GOT3 (cell line): ENCODE measurements at places on chromosomes 4 and X.

GRCh38 chr4:143352720-143353119, 16.0 kb downstream of the GAB1 start:
- no peak for DNase-seq

GRCh38 chr4:126708716-126709115, 924.0 kb upstream of the INTU start:
- no peak for DNase-seq

- DNase-seq, result no peak
Measured at GRCh38 chrX:64330284-64330683, 65.0 kb downstream of the MTMR8 start.

GRCh38 chr4:138851391-138852335, 163.9 kb upstream of the NOCT start:
- DNase-seq, result no peak

GRCh38 chrX:121886557-121886956, 839.1 kb downstream of the GLUD2 start:
- no peak for DNase-seq

GRCh38 chrX:34810364-34810763, 132.2 kb upstream of the FAM47B start:
- DNase-seq, result no peak

GRCh38 chr4:17794730-17795129, 13.3 kb upstream of the FAM184B start:
- no peak for DNase-seq

DNA sequence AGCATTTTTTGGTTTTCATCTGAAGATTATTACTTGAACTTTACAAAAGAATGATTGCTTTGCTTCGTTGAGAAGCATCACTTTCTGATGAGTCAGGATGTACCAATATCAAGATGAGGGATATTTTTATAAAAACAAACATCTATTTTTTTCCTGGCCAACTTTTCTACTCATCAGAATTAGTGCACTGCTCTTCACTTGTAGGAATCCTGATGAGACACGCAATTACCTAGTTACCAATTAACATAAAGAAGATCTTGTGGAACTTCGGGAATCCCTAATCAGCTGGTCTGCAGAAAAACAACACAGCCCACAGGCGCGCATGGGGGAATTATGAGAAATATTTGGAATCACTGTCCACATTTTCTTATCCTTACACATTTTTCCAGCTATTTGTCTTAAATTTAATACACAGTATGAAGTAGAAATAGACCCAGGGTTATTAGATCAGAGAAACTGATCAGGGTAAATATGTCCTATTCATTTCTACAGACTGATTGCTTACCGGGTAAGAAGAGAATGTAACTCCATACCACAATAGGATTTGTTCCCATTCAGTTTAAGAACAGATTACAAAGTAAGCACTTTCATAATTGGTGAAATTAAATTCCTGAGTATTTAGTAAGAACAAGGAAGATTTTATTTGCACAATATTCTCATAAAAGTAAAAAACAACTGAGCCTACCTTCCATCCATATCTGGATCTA, 50.9 kb downstream of the MFAP3L start:
- no peak for DNase-seq

DNA sequence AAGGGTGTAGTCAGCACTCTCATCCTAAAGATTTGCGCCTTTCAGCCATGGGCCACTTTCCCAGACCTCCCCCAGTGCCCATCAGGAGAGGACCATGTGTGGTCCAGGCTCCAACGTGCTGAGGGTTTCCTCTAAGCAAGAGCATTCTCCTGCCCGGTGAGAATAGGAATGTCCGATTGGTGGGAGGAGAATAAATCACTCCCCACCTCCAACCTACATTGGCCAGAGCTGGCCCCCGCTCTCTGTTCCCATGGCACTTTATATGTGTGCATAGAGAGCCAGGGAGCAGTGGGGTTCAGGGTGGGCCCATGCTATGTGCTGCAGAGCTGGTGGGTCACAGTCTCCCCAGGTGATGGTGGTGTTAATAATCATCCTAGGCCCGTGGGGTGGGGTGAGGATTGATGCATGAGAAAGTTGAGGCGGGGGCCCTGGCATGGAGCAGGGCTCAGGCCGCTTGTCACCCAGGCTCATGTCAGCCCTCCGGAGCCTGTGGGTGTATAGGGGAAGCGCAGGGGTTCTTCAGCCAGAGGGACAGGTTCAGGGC, 6.8 kb upstream of the SORCS2 start:
- no peak for DNase-seq

DNA sequence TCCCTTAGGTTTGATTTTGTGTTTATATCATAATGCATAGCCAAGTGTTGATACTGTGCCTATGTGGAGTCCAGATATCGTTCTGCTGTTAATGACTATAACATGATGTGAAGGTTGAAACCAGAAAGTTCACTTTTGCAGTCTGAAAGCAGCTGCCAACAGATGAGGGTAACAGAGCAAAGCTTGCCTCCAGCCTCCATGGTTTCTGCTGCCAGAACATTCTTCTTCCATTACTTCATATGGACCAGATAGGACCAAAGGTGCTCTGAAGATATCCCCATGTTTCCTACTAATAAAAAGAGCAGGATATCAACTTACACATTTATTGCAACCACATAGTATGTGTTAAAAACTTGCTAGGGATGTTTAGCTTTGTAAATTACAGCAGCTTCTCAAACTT, 394.1 kb downstream of the SPRY1 start:
- DNase-seq, result no peak

GRCh38 chr4:7747062-7747385, 192.6 kb downstream of the AFAP1 start:
- DNase-seq, result no peak

DNA sequence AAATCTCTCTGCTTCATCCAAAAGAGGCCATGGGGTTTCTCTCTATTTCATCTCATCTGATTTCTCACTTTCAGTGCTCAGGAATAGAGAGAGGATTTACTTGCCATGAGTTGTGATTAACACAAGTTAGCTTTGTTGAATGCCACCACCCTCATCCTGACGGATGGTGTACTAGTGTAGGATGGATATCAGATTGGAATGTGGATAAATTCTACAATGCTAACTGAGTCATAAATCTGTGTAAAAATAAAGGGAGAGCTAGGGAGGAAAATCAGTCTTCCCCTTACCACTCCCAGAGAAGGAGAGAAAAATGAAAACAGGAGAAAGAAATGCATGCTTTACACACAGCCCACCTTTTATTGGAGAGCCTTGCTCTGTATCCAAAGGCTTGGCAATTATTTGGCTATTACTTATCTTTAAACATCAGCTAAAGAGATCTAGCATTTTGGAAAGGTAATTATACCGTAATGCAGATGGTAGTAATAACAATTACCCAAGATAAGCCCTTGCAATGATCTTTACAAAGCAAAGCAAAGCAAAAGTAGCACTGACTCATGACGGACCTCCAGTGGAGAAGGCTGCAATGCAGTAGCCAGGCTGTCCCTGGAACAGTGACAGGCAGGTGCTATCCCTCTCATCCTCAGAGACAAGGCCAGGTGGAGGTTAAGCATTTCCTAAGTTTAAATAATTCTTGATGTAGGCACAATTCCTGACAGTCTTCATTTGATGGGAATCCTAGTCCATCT, 306.3 kb upstream of the PPARGC1A start:
- no peak for DNase-seq

- DNase-seq, result no peak
Measured at GRCh38 chr4:16659079-16659478, 239.4 kb downstream of the LDB2 start.

DNA sequence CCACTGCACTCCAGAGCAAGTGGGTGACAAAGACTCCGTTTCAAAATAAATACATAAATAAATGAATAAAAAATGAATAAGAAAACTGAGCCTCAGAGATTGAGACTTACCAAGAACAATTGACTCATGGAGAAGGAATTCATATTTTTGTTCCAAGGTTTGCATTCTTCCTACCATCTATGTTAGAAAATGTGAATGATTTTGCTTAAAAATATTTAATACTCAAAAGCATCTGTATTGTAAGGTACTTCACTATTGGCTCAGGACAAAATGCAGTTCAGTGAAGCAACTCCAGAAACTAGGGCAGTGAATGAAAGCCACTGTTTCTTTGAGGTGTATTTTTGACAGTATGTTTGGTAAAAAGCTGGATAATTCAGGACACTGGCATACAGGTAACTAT, 54.1 kb downstream of the XAGE2 start:
- DNase-seq, result no peak
